CD8-positive, alpha-beta T cell (primary cell): ENCODE measurements at places on chromosomes 5 and 9.
A peak's percentile ranks its signal among the peaks of the same experiment; 100 is the strongest.

DNA sequence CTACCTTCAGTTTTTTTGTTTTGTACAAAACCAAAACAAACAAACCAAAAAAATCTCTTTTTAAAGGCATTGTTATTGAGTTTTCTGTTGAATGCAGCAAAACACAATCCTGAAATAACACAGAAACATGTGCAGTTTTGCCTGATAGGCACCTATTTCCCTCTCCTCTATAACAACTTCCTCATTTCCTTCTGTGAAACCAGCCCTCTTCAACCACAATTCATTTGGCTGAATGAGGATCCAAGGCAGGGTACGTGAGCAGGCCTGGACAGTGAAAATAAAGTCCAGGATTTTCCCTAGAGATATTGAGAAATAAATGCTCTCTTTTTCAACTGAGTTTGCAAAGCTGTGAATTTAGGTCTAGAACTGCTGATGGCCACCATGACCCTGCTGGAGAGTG lies 134.8 kb upstream of the LARP1 start:
- DNase-seq, result no peak

GRCh38 chr9:93599571-93600403 lies 23.4 kb downstream of the PHF2 start:
- no peak for DNase-seq

DNA sequence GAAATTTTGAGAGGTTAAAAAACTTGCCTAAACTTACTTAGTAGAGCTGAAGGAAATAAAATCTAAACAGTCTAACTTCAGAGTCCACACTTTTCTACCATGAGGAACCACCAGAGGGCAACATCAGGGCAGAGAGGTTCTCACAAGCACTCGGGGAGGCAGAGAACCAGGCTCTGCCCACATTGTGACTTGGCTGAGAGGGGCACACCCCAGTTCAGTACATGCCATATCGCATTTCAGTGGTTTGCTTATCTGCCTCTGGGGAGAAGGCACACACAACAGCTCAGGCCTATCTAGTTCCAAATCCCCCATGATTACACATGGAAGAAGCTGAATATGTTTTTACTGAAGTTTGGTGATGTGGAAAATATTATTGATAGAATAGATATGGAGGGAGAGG lies 49.2 kb downstream of the EQTN start:
- peak; percentile 3 for DNase-seq

DNA sequence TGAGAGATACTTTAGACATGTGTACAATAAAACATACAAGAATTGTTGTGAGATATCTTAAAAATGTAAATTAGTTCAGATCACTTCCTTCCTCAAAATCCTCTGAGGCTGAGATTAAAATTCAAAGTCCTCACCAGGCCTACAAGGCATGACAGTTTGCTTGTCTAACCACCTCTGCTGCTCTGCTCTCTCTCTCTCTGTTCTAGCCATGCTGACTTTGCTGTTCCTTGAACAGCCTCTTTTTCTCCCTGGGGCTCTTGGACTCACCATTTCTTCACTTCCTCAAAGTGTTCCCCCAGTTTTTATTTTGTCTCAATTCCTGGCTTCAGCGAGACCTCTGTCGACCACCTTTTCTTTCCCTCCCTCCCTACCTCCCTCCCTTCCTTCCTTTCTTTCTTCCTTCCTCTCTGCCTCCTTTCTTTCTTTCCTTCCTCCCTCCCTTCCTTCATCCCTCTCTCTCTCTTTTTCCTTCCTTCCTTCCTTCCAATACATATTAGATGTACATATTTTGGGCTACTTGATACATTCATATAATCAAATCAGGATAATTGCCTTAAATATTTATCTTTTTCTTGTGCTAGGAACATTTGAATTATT lies 27.0 kb downstream of the CATSPER3 start:
- DNase-seq, result no peak

GRCh38 chr5:160461378-160461777 lies 39.7 kb downstream of the PTTG1 start:
- no peak for DNase-seq
